ENCODE measurements at places on chromosomes 6 and 20. TPM values are rescaled to one million over a fixed set of nuclear protein-coding genes. Genes with fewer than 3 reads are reported as not detected.

GRCh38 chr20:1820138-1821079 is 74.8 kb upstream of the SIRPA start:
- no peak for ATAC-seq

DNA sequence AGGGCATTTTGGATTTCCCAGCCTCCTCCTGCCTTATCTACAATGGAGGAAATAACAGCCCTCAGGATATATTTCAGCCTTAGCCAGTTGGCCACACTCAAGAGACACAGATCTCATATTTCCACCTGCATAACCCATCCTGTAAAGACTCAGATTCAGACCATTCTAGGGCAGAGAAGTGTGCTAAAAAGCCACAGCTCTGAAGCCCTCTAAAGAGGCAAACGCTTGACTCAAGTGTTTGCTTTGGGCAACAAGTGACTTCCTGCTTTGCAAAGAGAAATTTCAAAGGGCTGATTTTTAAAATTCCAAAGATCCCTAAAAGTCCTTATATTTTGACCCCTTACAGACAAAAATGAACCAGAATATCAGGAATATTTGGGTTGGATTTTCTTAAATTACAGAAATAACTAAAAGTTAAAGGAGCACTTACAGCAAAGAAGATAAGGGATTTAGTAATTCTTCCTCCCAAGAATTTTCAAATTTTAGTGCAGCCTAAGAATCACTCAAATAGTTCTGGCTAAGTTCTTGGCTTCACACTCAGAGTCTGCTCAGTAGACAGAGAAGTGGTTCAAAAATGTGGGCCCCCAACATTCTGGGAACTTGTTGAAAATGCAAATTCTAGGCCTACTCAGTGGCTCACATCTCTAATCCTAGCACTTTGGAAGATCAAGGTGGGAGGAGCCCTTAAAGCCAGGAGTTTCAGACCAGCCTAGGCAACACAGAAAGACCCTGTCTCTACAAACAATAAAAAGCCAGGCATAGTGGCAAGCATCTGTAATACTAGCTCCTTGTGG is 18.9 kb upstream of the ADGRF5 start:
- ATAC-seq, result no peak

DNA sequence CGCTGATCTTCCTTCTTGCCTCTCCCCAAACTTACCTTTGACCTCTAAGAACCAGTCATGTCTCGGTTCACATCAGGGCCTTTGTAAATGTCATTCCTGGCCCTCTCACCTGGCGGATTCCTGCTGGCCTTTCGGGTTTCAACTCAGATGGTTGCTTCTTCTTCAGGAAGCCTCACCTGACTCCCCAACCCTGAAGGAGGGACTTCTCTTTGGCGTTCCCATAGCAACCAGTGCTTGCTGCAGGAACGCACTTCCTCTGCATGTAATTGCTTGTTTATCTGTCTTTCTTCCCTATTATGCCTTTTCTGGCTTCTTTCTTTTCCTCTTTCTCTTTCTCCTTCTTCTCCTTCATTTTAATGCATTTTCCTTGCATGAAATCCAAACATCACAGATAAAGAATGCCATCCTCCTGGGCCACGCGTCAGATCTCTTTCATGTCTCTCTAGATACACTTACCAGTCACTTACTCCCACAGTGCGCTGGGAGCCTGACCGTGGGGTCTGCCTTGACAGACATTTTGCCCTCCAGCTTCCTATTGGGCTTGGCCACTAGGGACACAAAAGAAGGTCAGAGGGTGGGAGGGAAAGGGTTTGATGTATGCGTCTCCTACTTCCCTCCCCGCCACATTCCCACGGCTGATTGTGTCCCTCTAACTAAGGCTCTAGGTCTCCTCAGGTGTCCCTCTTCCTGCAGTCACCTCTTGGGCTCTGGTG is 295.7 kb upstream of the TSHZ2 start:
- ATAC-seq, result no peak

DNA sequence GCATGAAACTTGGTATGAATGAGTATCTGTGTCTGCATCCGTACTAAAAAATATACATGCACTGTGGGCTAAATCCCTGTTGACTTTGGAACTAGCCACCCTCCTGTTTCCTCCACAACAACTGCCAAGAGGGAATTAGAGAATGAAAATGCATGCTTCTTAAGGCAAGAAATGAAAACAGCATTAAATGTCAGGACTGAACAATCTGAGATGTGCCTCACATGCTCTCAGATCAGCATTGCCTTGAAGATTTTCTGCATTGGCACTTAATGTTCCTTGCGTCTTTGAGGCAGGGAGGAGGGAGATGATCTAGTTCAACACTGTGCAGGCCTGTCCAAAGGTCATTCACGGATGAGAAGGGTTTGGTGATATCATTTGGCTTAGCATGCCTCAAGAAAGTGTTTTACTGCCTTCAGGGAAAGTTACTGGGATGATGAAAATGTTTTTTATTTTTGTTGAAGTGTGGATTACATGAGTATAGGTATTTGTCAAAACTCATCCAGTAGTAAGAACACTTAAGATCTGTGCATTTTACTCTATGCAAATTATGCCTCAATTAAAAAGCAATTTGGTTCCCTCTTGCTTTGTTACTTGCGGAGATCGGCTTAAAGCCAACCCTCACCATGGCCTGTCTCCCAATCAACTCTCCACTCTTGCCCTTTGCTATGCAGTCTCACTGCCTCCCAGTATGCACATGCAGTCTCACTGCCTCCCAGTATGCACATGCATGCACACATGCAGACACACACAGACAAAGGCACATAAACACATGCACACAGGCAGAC is 47.5 kb upstream of the RIN2 start:
- no peak for ATAC-seq

DNA sequence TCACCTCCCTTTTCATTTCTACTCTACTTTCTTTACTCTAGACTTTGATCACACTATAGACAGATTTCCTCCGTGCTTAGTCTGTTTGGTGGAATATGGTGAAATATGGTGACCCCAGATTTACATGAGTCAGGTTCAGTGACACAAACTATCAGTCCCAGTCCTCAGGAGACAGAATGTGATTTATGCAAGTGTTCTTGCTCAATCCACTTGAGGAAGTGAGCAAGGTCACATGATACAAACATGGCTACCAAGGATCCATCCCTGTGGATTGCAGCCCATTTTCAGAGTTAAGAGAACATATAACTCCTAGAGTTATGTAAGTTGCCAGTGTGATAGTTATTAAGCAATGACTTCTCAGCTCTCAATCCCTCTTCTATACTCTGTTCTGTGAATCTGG is 23.7 kb upstream of the TSHZ2 start:
- ATAC-seq, result no peak

The SIRPD gene
- total RNA-seq, result not detected

- no peak for ATAC-seq
Observed at GRCh38 chr6:36933102-36933501, 21.4 kb upstream of the PI16 start.

The TNXB gene
- total RNA-seq, result 394 TPM

The CCN6 gene
- total RNA-seq, result not detected

GRCh38 chr20:60206259-60206658 is 248.0 kb downstream of the CDH26 start:
- no peak for ATAC-seq

The RIPPLY2 gene
- not detected for total RNA-seq

The SALL4 gene
- total RNA-seq, result not detected

The NFATC2 gene
- 20.2 TPM for total RNA-seq

- ATAC-seq, result no peak
Observed at GRCh38 chr6:134216301-134217010, 101.5 kb downstream of the SGK1 start.

Data from gastroesophageal sphincter (tissue), 4 donors.